HFF-Myc (cell line): ENCODE measurements at places on chromosomes 11 and 22.

DNA sequence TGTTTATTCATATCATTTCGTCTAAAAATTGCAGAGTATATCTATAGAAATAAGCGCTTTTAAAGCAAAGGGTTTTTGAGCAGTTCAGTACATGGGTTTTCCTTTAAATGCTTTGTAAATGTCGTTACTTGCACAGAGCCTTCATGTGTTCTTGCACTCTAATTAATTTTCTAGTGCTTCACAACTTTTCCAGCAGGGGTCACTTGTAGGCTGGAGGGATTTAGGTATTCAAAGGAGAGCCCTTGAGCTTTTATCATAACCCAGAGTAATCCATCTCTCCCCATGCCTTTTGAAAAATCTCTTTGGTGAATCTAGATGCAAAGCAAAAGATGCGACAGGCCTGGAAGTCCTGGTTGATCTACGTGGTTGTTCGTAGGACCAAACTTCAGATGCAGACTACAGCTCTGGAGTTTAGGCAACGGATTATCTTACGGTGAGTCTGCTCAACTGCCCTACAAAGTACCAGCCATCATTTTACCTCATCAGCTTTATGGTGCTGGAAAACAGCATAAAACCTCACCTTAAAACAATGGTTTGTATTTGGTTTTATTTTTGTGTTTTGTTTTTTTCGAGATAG is 60.4 kb downstream of the SFI1 start:
- no peak for DNase-seq

- no peak for DNase-seq
Observed at GRCh38 chr11:4118107-4118506, 23.5 kb downstream of the RRM1 start.

DNA sequence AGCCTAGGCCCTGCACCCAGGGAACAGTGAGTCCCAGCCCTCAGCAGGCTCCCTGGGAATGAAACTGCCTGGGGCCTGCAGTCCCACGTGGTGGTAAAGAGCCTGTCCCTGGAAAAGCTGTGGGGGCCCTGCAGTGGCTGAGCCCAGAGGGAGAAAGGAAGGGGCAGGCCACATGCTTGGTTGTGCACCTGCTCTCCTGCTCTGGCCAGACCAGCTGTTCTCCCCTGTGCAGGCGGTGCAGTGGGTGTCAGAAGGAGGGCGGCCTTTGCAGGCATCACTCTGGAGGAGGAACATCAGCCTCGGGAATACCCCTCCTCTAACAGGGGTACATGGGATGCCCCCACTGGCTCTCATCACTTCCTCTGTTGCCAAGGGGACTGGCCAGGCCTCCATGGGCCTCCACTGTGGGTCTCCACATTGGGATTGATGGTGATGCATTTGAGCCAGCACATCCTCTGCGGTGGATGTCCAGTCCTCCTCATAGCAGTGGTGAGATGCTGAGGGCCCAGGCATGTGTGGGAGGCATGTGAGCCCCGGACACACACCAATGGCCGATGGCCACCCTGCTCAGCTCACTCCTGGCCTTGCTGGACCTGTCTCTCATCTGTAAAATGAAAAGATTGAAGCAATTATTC is 690.4 kb downstream of the BRD1 start:
- no peak for DNase-seq

GRCh38 chr11:29916040-29916439 is 100.8 kb downstream of the KCNA4 start:
- no peak for DNase-seq

DNA sequence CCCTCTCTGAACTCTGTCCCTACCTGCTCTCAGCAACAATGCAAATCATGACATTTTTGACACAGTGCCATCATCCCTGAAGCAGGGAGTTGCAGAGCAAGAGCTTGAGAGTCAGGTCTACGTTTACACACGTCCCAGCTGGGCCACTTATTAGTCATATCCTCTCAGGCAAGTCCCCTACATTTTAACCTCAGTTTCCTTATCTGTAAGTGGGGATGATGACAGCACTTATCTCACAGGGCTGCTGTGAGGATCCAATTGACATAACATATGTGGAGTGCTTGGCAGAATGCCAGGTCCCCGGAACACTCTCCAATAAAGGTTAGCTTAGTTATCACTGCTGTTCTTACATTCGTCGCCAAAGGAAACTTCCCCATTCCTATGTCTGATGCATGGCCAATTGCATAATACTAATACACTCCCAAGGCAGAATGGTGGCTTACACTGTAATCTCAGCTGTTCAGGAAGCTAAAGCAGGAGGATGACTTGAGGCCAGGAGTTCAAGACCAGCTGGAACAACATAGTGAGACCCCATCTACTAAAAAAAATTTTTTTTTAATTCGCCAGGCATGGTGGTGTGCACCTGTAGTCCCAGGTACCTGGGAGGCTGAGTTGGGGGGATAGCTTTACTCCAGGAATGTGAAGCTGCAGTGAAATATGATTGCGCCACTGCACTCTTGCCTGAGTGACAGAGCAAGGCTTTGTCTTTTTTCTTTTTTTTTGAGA is 16.6 kb downstream of the ASCC2 start:
- DNase-seq = peak; percentile 48

DNA sequence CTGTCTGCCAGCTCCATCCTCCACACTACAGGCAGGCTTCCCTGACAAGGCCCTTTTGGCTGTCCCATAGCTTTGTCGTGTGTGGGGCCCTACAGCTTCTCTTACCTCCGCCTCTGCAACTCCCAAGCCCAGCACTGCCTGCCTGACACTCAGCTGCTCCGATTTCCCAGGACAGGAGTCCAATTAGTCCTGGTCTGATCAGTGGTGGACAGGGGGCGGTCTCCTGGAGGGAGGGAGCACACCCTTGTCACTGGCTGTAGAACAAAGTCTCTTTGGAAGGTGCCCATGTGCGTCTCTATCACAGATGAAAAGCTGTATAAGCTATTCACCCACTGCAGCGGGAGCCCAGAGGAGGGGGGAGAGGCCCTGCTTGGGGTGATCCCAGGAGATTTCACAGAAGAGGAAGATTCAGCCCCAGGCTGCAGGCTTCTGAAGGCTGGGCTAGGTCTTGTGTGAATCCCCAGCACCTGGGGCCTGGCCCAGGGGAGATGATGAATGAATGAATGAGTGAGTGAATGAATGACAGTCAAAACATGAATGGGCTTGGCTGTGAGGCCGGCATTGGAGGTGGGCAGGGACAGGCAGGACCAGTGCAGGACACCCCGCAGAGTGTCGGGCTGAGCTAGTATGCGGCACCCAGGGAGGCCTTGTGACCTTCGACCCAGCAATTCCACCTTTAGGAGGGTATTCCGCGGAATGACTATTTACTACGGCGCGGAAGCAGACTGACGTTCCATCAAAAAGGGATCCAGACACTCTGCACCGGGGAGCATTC is 142.4 kb downstream of the CACNA1I start:
- DNase-seq = no peak

- no peak for DNase-seq
Observed at GRCh38 chr11:21460082-21460481, 732.8 kb upstream of the ANO5 start.

DNA sequence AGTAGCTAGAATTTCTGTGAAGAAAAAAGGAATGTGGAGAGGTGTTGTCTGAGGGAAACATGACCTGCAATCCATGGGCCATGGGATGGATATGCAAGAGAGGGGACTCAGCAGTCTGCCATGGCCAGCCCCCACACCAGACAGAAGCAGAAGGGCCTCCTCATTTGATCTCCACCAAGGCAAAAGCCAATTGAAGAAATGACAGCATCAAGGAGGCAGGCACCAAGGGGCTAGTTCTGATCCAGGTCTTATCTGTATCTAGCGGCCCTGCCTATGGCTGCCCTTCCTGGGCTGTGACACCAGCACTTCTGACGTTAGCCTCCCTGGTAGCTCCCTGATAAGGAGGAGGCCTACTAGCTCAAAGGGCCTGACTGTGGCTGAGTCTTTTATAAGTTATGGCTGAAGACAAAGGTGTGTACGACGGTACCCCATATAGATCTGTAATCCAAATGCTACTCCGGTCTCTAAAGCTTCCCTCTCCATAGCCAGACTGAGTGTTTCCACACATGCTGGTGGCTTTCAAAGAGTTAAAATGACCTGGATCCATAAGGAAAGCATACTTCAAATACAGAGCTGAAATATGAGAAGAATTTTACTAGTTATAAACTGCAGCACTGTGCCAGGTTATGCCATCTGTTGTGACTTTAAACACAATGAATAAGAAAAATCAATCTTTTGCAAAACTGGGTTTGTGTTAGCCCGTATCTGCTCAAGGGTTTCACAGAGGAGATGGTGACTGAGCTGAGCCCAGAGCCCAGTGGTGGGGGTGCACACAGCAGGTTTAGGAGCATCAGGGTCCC is 34.4 kb downstream of the HIRA start:
- DNase-seq = no peak

GRCh38 chr22:27518531-27519340 is 282.8 kb downstream of the MN1 start:
- DNase-seq = no peak
